Activated T-cell treated with anti-CD3 and anti-CD28 coated beads, Interleukin-2, amount 50 U/mL, for 24 hours (primary cell): ENCODE measurements at places on chromosomes 12 and 14.
A peak's percentile ranks its signal among the peaks of the same experiment; 100 is the strongest.

- DNase-seq = peak; percentile 81
Measured at GRCh38 chr12:45170456-45171042, 45.3 kb upstream of the ANO6 start.

GRCh38 chr14:36570065-36570464, 12.3 kb downstream of the NKX2-8 start:
- no peak for DNase-seq

GRCh38 chr12:131795690-131796410, 32.3 kb upstream of the MMP17 start:
- no peak for DNase-seq

DNA sequence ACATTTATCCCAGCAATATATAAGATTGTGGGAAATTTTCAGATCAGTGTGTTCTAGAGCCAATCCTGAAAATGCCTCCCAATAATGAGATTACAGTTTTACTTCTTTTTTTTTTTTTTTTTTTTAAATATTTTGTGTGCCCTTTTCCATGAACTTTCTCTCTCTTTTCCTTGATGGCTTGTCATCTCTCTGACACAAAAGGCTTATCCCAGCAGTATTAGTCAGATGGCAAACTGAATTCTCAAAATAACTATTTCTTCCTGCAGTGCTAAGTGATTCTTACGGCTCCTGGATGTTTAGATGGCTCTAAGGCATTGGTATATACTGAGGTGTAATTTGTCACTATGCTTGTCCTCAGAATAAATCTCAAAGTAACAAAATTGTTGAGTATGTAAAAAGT, 86.7 kb downstream of the LRP6 start:
- no peak for DNase-seq

GRCh38 chr12:27808841-27809240, 28.8 kb upstream of the MANSC4 start:
- no peak for DNase-seq

DNA sequence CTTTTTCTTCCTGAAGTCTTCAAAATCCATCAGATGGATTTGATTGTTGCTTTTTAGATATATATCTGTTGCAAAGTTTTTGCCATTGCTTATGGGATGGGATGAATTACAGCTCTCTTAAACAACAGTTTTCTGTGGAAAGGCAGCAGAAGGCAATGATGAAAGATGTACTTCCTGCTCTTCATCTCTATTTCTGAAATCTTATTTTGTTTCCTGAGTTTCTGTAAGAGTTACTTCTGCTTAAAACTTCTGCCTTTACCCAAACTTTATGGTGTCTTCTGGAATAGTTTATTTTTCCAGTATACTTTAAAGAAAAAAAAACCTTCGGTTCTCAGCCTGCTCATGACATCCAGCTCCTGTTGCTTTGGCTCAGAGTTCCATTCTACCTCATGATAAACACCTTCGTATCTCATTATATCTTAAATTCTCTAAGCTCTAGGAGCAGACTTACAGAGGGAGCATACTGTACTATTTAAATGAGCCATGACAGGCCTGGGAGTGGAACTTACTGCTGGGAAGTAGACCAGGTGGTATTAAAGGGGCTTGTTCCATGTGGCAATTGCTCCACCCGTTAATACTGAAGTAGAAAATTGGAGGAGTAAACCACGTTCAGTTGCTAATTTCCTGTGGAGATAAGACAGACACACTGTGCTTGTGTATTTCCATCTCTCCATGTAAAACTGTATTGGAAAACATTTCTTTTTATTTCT, 288.4 kb downstream of the FBXL14 start:
- DNase-seq = no peak

GRCh38 chr14:38882533-38882932, 220.5 kb downstream of the SEC23A start:
- DNase-seq = no peak

- DNase-seq = no peak
Measured at GRCh38 chr14:55803873-55804553, 224.0 kb downstream of the KTN1 start.

- DNase-seq = no peak
Measured at GRCh38 chr14:77058117-77058516, 29.6 kb upstream of the IRF2BPL start.

GRCh38 chr12:103952497-103952896, 13.2 kb upstream of the TDG start:
- no peak for DNase-seq

DNA sequence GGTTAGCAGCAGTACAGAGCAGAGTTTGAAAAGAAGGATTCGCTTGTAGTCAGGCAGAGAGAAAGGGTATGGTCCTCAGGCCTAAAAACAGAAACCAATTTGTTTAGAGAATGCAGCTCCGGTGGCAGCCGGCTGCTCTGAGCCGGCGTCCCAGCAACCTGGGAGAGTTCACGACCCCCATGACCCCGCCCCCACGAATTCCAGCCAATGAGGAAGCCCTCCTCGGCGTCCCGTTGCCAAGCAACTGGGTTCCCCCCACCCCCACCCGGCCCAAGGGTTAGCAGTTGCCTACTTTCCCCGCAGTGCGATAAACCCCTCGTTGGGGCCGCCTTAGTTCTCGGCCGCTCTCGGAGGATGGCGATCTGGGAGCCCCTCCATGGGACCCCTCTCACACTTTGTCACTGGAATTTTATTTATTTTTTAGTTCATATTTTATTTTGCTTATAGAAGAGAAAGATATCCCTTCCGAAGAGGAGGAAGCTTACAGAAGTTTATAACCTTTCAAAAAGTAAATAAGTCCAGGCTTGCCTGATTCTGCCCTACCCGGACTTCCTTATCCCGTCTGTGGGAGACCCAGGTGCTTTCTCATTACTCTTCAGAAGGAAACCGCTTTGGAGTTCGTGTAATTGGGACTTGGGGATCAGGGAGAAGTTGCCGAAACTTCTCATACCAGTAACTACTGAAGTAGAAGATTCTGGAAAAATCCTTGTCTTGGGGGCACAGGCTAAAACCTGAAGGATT, at the start of gene CCDC60:
TSS of gene CCDC60 (plus strand) at position 300 of the 741 bp plus-strand sequence. CDS start 448 bp downstream, outside the sequence.
- DNase-seq = no peak

- DNase-seq = no peak
Measured at GRCh38 chr14:68716698-68717097, 76.2 kb downstream of the ZFP36L1 start.

DNA sequence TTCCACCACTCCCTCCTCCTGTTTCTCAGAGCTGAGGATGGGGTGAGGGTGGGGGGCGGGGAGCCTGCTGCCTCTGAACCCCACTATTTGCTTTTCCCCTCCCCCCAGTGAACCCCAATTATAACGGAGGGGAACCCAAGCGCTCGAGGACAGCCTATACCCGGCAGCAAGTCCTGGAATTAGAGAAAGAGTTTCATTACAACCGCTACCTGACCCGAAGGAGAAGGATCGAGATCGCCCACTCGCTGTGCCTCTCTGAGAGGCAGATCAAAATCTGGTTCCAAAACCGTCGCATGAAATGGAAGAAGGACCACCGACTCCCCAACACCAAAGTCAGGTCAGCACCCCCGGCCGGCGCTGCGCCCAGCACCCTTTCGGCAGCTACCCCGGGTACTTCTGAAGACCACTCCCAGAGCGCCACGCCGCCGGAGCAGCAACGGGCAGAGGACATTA, 1.1 kb downstream of the HOXC4 start:
- DNase-seq = no peak

- no peak for DNase-seq
Measured at GRCh38 chr12:120692524-120693033, 5.6 kb downstream of the MLEC start.

DNA sequence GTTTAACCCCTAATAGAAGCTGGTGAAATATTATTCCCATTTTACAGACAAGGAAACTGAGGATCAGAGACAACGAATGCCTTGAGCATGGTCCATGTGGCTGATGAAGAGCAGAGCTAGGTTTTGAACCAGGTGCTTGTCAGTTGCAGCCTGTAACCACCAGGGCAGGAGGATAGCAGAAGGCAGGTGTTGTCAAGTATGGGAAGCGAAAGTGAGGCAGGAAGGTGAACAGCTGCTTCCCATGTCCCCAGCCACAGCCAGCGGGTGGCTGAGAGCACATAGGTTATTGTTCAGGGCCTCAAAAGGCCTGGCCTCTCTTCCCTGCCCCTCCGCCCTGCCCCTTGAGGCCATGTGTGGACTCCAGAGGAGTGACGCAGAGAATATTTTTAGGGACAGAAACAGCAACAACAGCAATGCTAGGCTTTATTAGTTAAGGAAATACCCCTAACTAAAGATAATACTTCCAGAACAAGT, 39.6 kb downstream of the IQSEC3 start:
- DNase-seq = no peak

DNA sequence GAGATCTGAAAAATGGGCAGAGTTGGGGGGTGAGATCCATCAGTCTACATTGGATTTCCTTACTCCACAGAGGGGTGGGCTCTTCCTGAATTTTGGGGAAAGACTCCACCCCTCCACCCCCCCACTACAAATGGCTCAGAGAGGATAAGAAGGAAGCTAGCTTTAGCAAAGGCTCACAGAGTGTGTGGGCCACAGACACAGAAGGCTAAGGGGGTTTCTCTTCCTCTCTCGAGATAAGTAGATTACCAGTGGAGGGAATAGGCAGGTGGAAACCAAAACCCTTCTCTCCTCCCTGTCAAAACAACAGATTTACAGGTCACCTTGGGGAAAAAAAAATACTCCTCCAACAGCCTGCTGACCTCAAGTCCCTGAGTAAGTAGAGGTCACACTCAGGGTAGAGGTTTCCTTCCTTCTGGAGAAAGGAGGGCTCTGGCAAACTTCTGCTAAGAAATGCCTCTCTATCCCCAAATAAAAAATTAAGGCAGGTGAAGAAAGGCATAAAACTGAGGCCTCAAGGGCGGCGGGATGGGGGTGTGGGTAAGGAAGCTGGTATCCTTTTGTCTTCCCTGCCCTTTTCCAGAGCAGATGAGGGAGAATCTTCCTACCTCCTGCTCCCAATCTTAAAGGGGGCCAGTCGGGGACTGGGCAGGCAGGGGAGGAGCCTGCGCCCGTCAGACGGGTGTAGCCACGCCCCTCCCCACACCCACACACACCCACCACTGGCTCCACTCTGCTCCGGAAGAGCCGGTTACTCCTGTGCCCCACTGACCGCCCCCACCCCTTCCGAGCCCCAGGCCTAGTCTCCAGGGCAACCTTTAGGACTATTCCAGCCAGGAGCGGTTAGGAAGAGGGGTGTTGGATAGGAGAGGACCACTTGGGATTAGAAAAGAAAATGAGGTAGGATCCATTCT, 1.9 kb upstream of the BAZ2A start:
- peak; percentile 73 for DNase-seq

GRCh38 chr12:68483592-68484383, 126.9 kb upstream of the RAP1B start:
- no peak for DNase-seq

DNA sequence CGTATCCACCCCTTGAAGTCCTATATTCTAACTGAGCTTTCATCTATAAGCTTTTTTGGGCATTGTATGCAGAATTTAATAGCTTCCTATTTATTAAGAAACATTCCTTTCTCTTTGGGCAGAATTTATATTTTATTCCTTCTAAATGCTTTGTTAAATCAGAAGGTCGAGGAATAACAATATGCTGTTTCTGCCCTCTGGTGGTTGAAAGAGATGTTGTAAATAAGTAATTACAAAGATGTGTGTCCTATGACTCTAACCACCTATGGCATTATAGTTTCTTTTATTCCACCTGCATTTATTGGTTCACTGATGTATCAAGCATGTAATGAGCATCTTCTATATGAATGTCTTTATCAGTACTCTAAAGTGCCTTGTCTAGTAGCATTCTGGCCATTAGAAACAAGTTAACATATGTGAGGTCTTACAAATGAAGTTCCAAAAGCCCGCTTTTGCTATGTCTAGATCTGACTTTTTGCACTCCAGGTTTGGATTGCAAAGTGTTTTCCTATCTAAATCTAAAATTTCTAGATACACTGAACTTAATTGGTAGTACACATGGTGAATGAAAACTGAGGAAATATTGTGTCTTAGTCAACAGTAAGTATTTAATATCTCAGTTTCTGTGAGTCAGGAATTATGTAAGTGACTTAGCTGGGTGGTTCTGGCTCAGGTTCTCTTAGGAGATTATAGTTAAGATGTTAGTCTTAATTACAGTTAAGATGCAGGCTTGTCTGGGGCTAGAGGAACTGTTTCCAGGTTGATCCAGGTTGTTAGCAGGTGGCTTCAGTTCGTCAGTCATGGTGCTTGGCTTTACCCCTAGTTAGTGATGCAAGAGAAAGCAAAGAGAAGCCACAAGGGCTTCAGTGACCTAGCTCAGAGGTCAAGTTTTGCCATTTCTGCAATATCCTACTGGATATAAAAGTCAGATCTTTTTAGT, 57.5 kb downstream of the PLEKHA5 start:
- no peak for DNase-seq

DNA sequence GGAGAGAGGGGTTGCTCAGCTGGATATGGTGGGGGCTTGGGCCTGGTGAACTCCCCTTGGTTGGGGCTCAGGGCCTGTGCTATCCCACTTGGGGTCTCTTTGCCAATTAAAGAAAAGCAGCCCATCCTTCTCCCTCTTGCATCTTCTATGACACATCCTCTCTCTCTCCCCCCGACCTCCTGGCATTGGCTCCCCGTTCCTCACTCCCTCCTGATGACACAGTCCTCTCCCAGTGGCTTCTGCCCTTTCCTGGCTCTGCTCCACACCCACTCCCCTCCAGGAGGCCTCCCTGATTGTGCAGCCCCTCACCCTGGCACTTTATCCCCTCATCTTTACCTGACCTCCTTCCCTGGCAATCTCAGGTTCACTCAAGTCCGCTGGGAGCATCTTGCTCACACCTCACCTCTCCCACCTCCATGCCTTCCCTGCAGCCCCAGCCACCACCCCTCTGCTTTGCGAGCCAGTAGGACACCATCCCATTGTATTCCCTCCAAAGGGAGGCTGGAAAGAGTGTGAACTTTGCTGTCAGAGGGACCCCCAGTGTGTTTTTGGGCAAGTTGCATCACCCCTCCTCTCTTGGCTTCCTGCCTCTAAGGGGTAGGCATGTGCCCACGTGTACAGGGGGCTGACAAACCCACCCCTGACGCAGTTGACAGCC, 10.7 kb downstream of the KRT80 start:
- DNase-seq = no peak

DNA sequence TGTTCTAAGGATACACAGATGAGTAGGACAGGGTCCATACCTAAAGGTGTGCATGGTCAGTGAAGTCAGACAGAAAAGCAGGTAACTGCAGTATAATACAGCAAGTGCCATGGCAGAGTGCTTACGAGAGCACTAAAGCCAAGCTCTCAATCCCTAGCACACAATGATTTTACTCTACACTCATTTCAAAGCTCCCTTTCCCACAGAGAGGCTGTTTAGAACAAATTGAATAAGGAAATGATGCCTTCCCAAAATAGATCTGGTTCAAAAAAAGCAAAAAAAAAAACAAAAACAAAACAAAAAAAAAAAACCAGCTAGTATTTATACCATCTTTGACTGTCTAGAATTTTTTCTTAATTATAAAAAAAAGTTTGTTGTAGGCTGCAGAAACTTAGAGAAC, 74.1 kb downstream of the HECTD4 start:
- DNase-seq = no peak

DNA sequence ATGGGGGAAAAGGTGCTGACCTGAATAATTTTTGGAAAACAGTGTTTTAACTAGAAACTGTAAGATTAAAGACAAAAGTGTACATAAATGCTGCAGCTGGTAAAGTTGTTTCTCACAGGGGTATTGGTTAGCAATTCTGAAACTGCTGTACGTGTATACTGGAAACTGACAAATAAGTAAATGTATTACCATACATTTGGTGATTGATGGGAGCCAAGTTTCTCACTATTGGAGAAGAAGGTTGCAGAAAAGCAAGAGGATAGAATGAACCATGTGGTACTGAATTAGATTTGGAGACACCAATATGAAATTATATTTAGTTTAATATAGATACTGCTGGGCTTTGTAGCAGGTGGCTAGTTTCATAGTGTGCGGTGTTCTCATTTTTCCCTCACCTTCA, 19.6 kb upstream of the FBXO33 start:
- no peak for DNase-seq
